ENCODE measurements at places on chromosomes 2 and 18. TPM values are rescaled to one million over a fixed set of nuclear protein-coding genes. Genes with fewer than 3 reads are reported as not detected.

Gene MYO5B
- 0.51 TPM for total RNA-seq

Gene ERBB4
- total RNA-seq: under 0.01 TPM

Gene ABHD1
- not detected for total RNA-seq

GRCh38 chr2:100292022-100292580, 30.2 kb downstream of the LONRF2 start:
- DNase-seq: peak; percentile 8

- DNase-seq: no peak
Measured at GRCh38 chr2:226699321-226699720, 100.3 kb downstream of the IRS1 start.

Gene REG1A
- total RNA-seq: not detected

All from dermis microvascular lymphatic vessel endothelial cell (primary cell).